LoVo (cell line): ENCODE measurements at places on chromosomes 11 and 22.

- DNase-seq: no peak
These were observed 64.9 kb upstream of the BIRC3 start for GRCh38 chr11:102252339-102252891.

GRCh38 chr11:69121621-69122325 is 34.0 kb upstream of the SMIM38 start:
- no peak for DNase-seq

DNA sequence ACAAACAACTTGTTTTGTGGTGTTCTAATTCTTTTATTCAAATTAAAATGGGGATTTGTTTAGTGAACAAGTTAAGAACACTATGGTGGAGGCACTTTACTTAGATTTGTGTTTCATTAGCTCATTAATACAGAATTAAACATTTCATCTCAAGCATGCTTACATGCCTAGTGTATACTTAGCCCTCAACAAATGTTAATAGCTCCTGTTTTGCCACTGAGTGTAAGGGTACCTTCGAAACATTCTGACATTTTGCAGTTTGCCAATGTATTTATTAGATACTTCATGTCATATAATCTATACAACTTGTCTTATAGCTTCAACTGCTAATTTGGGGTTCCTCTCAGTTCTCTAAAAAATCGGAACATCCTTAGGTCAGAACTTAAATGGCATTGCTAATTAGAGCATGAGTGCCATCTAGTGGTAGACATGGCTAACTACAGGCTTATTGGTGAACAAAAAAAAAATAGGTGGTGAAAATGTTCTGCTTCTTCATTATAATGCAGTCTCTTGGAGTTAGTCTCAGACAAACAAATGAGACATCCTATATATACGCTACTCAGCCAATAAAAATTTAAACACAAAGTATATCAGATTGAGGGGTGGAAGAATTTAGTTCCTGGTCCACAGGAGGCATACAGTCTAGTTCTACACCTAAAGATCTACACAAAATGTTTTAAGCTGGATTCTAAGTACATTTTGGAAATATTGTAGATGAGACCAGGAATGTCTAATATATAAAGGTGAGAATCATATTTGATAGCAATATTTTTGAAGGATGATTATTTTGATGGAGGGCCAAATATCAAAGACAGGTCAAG is 4.9 kb upstream of the CNTN5 start:
- peak; percentile 58 for DNase-seq

DNA sequence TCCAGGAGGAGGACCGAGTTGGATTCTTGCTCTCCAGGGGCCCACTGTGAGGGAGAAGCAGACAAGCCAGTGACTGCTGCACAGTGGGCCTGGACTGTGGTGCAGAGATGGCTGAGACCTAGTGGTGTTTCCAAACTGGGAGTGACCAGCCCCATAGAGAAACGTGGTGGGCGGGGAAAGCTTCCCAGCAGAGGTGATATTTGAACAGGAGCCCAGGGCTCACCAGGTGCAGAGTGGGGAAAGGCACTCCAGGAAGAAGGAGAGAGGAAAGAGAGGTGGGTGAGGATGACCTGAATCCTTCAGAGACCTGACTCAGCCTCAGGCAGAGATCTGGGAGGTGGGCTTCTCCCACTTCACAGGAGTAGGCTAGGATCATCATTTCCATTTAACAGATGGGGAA is 52.1 kb upstream of the RASD2 start:
- no peak for DNase-seq

GRCh38 chr22:40385036-40385782 is 14.8 kb downstream of the SGSM3 start:
- DNase-seq: no peak

DNA sequence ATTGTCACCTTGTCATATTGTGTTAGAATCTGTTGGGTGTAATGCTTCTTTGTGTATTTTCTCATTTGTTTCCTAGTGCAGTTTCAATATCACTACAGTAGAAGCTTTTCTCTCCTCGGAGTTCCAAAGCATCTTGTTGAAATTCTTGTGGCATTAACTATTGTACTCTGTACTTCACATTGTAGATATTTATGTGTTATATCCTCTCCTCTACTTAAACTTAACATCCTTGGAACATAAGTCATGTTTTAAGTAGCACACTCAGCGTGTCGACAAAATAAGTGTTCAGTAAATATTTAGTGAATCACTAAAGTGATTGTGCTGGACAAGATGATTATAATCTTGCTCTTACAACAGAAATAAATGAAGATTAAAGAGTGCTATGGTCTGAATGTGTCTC is 201.7 kb downstream of the ARHGAP42 start:
- no peak for DNase-seq

GRCh38 chr11:89175796-89176195 is 1.9 kb upstream of the TYR start:
- DNase-seq: no peak

GRCh38 chr22:37390075-37390474 is 37.2 kb downstream of the ELFN2 start:
- no peak for DNase-seq

DNA sequence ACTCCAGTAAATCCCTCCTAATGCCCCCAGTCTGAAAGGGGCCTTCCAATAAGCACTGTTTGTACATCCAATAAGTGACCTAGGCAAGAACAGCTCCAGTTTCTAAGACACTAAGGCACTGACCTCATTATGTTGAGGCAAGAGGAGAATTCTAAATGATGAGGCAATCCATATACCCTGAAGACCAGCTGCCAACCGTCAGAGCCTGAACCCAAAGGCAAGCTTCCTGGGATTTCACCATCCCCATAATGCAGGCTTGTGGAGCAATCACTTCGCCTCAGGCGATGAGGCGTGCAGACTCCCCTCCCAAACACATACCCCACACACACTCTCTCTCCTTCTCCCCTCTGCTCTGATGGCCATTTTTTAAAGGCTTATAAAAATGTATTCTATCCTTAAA is 49.5 kb downstream of the LGR4 start:
- no peak for DNase-seq

GRCh38 chr11:41659985-41660384 is 200.5 kb upstream of the LRRC4C start:
- DNase-seq: peak; percentile 19

DNA sequence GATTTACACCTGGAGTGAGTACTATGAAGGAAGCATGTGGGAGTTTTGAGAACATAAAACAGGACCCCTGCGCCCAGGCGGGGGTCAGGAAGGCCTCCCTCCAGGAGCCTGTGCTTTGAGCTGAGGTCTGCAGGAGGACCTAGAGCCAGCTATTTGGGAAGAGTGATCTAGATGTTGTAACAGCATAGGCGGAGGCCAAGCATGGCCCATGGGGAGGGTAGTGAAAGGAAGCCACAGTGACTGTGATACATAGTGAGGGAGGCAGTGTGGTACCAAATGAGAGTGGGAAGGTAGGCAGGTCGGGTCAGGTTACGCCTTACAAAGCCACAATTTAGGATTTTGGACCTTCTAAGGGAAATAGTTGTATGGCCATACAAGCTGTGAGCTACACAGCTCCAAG is 147.5 kb downstream of the PARVA start:
- no peak for DNase-seq

GRCh38 chr11:119509969-119510401 is 87.0 kb upstream of the THY1 start:
- no peak for DNase-seq

GRCh38 chr11:19920982-19921381 is 208.3 kb downstream of the NAV2 start:
- no peak for DNase-seq

DNA sequence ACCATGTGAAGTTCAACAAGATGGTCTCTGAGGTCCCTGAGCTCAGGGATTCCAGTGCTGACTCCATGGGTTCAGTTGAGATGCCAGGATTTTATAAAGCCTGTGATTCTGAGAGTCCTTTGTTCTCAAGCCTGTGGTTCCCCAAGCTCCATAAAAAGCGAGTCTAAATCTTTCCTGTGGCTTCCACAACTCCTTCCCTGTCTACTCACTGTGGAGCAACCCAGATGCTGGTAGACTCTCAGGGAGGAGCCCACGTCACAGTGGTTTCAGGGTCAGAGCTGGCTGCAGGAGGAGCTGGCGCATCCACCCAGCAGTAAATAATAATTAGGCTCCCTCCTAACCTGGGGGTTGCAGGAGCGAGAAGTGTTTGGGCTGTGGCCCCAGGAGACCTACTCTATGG is 2.0 kb upstream of the RELT start:
- DNase-seq: no peak

DNA sequence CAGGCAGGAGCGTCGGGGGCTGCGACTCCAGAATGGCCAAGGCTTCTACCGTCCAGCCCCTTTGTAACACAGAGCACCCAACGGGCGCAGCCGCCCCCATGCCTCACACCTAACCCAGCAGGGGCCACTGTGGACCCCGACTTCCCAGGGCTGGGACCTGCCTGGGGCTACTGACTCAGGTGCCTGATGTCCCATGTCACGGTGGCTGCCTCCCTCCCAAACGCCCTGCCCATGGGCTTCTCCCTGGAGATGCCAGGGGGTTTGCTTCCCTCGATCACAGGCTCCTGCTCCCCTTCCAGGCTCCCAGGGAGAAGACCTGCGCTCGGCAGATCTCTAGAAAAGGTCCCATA is 84.0 kb downstream of the MYEOV start:
- no peak for DNase-seq

GRCh38 chr22:26674211-26675190 is 17.1 kb downstream of the MIAT start:
- no peak for DNase-seq

DNA sequence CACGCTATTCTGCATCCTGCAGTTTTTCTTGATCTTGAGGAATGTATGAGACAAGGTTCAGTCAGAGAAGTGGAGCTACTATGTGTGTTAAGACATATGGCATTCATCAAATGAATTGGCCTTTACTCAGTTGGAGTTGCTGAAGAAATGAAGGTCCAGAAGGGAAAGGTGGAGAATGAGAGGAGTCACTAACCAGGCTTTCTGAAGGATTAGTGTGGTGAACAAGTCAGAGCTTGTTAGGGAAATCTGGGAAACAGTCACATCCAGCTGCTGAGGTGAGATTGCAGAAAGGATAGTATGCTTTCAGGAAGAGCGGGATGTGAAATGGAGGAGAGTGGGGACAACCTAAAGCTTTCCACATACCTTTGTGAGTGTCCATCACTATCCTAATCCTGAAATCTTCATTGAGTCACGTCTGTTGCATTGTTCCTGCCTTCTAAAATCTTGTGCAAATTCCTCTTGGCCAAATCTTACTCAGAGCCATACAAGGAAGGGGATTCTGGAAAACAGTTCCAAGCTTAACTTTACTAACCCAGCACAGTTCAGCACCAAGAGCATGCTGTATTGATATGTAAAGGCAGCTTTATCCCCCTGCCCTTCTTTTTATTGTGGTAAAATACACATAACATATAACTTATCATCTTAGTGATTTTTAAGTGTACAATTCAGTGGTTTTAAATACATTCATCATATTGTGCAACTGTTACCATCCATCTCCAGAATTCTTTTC is 11.4 kb upstream of the PITPNB start:
- DNase-seq: no peak
